ENCODE measurements at places on chromosomes 12 and 14.
A peak's percentile ranks its signal among the peaks of the same experiment; 100 is the strongest.

DNA sequence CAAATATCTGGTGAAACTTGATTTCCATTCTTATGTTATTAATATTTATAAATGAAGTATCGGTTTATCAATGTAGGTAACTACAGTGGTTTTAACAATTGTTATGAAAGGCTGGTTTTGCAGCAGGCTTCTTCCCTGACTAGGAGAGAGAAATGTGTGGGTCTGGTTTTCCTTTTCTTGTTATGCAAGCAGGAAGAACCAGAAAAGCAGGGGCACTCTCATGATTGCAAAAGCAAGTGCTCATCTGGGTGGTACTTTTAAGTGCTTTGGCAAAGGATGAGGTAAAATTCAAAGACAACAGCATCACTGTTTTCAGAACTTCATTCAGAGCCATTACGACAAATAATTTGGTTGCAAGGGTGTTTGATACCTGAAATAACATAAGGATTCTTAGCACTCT, 105.6 kb downstream of the PTPRO start:
- no peak for DNase-seq

GRCh38 chr14:99261912-99262787, 9.8 kb downstream of the BCL11B start:
- DNase-seq: no peak

DNA sequence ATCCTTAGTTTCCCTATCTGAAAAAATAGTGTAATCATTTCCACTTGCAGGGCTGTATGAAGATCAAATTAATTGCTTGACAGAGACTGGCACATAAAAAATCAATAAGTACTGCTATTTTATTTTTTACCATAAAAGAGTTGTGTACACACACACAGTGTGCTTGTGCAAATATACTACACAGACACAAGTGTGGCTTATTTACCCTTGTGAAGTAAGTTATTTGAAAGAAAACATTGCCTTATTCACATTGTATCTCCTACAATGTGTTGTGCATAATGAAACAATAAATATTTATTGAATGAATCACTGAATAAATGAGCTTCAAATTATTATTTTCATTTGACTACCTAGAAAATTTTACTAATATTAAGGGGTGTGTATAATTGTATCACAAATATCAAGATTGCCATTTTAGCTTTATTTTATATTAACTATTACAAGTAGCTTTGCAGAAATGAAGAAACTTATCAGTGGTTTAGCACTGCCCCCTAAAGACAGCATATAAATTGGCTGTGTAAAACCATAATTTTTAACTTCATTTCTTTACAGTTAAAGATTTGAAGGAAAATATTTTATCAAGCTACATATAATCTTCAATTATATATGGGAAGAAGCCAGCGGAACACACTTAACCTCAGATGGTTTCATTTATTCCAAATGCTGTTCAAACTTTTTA, 11.3 kb downstream of the GARIN6 start:
- no peak for DNase-seq

DNA sequence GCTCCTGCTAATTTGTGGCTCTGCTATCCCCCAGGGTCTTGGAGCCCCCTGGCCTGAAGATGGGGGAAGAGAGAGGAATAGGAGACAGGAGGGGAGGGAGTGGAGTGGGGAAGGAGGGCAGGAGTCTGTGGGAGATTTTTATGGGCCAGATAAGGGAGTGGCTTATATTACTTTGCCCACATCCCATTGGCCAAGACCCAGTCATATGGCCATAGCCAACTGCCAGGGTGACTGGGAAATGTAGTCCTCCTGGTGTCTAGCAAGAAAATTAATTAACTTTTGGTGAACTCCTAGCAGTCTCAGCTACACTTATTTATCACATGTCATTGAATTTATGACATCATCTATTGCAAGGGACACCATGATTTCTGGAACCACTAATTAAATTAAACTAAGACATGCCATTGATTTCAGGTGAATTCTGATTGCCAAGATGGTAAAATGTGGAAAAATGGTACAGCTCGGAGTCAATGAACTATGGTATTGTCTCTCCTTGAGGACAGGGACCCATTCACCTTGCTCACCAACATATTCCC, 50.3 kb downstream of the ESRRB start:
- DNase-seq: no peak

- DNase-seq: peak; percentile 89
Measured at GRCh38 chr14:49593016-49593415, 5.7 kb upstream of the LRR1 start.

DNA sequence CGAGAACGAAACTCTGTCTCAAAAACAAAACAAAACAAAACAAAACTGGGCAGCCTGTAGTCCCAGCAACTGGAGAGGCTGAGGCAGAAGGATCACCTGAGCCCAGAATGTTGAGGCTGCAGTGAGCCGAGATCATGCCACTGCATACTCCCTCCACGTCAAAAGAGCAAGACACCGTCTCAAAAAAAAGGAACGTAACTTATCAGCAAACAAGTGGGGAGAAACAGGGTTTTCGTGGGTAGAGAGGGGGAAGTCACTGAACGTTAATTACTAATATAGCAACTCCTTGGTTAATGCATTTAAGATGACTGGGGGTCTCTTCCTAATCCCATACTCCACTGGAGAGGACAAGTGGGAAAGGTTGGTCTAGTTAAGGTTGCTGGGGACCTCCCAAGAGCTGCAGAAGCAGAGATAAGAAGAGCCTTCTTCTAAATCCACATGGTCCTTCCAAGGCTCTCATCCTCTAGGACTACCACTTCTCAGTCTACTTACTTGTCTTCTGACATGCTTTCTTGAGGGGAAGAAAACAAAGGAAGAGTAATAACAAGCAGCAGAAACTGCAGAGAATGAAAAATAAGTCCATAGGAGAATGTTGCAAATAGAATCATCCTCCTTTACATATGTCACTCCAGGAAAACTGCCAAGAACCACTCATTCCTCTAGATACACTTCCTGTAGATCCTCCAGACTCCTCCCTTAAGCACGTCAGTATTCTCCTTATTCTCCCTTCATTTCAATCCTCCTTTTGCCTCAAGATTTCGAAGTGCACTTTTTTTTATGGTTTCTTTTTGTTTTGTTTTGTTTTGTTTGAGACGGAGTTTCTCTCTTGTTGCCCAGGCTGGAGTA, 5.8 kb downstream of the NUMB start:
- peak; percentile 97 for DNase-seq

- DNase-seq: no peak
Measured at GRCh38 chr14:104424406-104425072, 155.0 kb upstream of the C14orf180 start.

- no peak for DNase-seq
Measured at GRCh38 chr12:65857840-65858239, 33.6 kb downstream of the HMGA2 start.

GRCh38 chr14:92737619-92738188, 10.7 kb downstream of the LGMN start:
- no peak for DNase-seq

DNA sequence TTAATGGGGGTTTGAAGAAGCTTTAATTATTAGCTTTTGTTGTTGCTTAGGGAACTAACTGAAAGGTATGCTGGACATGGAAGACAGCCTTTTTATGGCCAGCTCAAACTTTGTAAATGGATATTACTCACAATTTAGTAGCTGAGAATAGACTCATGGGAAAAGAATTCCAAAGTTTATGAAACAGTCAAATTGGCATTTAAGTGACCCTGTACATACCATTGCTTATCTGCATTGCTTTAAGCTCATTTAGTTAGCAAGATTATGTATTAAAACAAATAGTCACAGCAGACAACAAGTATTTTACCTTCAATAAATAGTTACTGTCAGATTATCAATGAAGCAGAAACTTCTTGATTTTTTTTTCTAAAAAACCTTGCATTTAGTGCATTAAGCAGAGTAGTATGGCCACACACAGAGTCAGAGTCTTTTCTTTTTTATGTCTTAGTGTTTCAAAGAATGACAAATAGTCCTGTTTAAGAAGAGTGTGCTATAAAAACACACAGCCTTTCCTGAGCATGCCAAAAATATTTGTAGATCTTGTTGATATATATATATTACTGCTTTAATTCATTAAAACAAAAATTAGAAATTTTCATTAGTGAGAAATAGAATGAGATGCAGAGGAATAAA, 102.2 kb downstream of the TTC6 start:
- peak; percentile 80 for DNase-seq

- no peak for DNase-seq
Measured at GRCh38 chr12:5178571-5178970, 134.9 kb downstream of the KCNA5 start.

DNA sequence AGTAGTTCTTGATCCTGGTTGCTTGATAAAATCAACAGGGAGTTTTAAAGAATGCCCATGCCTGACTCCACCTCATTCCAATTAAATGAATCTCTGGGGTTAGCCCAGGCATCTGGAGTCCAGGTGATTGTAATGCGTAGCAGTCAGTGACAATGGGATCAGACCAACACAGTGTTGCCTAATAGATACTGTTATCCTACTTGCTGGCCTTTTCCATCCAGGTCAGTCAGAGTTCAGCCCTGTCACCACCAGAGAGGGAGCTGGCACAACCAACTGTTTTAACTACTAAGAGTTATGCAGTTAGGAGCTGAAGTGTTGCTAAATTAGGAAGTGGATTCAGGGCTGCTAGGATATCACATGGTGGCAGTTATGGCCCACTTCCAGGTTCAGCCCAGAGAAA, 107.1 kb downstream of the GPR135 start:
- peak; percentile 67 for DNase-seq

- DNase-seq: no peak
Measured at GRCh38 chr12:115158816-115159215, 474.8 kb upstream of the TBX3 start.

All from IMR-90 (cell line).